ENCODE measurements at places on chromosomes 16 and 17.

GRCh38 chr17:57381498-57381897 is 125.2 kb downstream of the MSI2 start:
- DNase-seq, result no peak

DNA sequence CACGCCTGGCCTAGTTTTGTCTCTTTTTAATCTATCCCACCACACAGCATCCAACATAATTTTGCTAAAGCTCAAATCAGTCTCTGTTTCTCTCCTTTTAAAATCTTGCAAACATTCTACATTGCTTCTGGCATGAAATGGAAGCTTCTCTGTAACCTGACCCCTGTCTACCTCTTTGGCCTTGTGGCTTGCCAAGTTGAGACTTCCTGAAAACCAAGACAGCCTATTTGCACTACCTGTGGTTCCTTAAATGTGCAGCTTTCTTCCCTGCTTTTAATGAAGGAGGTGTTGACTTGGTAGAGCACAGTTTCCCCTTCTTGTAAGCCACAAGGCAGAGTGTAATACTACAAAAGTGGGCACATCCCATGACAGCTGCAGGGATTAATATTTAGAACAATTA is 6.0 kb upstream of the CCL3 start:
- no peak for DNase-seq

DNA sequence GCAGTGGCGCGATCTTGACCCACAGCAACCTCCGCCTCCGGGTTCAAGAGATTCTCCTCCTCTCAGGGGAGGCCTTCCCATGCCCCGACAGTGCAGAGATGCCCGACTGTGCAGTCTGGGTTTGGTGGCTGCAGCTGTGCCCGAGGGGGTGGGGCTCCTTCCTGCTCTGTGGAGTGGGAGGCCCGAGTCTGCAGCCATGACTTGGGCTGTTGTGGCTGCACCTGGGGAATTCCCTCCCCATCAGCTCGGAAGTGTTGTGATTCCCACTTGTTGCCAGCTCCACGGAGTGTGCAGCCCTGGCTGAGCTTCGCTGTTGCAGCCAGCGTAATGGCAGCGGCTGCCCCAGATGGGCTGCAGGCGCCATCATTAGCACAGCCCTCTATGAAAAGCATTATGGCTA is 66.4 kb upstream of the SMIM36 start:
- peak; percentile 21 for DNase-seq

GRCh38 chr17:50585891-50586290 is 25.4 kb downstream of the CACNA1G start:
- no peak for DNase-seq

DNA sequence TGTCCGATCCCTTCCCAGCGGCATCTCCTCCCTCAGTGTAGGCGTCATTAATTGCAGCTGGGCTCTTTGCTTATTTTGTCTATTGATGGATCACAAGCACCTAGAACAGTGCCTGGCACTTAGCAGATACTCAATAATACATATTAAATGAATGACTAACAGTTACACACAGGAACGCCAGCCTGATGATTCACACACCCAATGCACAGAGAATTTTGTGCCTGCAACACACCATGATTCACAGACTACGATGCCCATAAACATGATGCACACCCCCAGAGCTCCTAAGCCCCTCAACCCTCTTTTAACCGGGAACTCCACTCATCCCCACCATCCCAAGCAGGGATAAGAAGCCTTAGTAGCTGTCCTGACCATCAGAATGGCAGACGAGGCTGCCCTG is 66.6 kb upstream of the TMEM97 start:
- no peak for DNase-seq

DNA sequence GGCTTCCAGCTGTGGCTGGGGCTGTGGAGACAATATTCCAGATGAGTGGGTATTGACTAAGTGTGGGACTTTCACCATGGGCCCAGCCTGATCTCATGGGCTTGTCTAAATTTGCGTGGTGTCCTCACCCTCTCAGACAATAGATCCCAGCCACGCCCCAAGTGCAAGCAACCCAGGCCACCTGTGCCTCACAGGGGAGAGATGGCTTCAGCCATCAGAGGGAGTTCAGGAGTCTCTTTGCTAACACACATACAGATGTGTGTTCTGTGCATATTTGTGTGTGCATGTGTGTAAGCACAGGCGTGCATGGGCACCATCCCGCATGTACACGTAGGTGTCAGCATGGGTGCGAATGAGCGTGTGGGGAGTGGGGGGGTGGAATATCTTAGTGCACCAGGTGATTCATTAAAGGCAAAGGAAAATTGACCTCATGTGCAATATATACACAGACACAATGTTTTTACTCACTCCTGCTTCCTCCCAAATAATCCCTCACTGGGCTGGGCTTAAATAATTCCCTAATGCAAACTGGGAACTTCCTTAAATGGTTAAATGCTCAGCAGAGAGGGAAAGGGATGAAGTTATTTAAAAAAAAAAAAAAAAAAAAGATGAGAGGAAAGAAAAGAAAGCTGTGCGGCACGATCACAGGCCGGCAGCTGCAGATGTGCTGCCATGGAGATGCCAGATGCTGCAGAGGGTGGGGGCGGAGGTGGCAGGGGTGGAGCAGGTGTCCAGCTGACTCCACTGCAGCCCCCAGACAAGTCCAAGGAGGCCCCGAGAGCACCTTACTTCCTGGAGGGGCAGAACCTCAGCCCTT is 24.0 kb upstream of the CDC42EP4 start:
- DNase-seq, result no peak

GRCh38 chr16:72838586-72838910 is 209.4 kb downstream of the ZFHX3 start:
- DNase-seq, result no peak

- DNase-seq, result no peak
Measured at GRCh38 chr16:50068550-50068949, 2.8 kb downstream of the HEATR3 start.

- DNase-seq, result no peak
Measured at GRCh38 chr16:66223176-66223780, 143.2 kb upstream of the CDH5 start.

GRCh38 chr17:44130693-44131349 is 7.4 kb upstream of the HDAC5 start:
- DNase-seq, result no peak

DNA sequence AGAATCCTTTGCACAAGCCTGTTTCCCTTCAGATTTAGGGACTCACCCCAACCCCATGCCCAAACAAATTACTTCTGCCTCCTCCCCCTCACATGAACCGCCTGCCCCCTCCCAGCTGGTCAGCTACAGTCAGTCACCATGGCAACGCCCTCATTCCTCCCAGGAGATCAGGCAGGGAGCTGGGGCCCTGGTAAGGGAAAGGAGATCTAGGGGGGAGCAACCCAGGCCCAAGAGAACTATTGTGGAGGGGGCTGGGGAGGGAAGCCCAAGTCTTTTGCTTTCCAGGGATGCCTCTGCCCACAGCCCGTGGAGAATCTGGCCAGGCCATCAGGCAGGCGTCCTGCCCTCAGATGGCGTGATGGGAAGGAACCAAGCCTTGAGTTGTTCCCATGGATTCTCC is 2.8 kb downstream of the FAM171A2 start:
- DNase-seq, result no peak

GRCh38 chr16:28324235-28324886 is 32.0 kb downstream of the SBK1 start:
- no peak for DNase-seq

- DNase-seq, result no peak
Measured at GRCh38 chr17:17824119-17824782, 12.5 kb downstream of the SREBF1 start.

DNA sequence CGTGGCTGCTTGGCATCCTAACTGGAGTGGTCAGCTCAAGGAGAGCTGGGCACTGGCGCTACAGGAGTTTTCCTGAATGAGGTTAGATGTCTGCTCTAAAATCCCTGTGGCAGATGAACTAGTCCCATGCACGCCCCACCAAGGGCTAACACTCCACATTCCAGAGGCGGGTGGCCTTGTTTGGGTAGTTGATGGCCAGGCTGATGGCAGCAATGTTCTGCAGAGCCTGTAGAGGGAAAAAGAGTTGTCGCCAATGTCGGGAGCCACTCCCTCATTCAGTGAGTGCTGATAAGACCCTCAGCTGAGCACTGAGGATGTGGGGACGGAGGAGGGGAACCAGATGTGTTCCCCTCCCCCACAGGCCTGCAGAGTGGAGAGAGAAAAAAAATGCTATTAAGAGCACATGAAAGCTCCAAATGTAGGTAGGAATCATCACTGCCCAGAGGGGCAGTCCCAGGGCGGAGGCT is 42.5 kb upstream of the ATP2A3 start:
- no peak for DNase-seq

DNA sequence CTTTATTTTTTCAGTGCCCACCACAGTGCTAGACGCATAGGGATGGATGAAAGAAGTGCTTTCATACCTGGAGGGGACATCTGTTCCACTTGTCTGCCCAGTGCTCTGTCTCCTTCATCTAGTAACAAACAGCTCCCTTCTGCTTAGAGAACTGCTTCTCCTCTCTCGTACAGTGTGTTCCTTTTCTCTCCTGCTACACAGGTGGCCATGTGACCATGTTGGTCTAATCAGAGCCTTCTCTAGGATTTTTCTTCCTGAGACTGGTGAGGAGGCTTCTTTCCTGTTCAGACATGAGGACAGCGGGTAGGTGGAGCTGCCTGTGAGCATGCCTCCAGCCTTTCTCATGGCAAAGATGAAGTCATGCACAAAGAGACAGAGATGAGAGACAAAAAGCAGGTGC is 182.7 kb downstream of the TMEM132E start:
- no peak for DNase-seq

DNA sequence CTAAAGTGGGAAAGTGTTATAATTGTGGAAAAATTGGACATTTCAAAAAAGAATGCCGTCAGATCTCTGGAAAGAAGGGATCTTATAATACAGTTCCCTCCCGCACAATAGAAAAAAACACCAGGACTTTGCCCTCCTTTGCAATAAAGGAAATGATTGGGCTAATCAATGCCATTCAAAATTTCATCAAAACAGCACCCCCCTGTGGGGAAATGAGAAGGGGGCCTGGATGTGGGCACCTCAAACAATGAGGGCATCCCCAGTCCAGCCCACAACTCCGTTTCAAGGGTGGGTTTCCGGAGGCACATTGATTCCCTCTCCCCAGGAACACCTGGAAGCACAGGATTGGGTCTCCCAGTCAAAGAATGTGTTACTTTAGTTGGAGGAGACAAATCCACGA is 26.1 kb downstream of the CD300LG start:
- no peak for DNase-seq

- no peak for DNase-seq
Measured at GRCh38 chr16:72884573-72884972, 163.4 kb downstream of the ZFHX3 start.

DNA sequence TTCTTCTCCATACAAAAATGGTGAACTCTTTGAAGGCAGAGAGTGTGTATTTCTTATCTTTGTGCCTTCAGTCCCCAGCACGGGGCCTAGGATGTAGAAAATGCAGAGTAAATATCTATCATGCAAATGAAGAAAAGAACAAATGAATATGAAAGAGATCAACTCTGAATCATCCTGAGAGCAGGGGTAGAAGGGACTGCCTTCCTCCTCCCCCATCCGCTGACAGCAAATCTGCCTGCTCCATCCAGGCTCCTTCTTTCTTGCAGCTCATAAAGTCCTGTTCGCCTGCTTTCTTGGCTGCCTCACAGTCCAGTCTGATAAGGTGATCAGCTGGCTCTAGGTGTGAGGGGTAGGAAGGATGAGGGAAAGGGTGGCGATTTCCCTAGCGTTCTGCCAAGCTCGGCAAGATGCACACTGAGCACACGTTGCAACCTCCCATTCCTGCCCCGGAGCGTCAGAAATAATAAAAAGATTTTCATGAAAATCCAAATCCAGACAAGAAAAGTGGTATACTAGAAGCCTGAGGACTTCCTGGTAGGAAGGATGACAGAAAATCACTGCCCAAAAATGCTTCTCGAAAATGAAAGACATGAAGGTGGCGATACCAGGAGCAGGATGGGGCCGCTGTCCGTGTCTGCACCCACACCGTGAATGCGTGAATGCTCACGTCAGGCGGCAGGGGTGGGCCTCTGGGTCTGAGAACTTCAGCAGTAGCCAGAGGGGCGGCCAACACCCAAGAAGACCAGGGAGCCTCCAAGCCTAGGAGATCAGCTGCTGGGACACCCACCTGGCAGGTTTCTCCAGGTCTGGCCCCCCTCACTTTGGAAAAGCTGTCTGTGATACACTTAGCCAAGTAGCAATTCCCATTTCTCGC is 67.1 kb downstream of the VPS53 start:
- no peak for DNase-seq

- DNase-seq, result peak; percentile 48
Measured at GRCh38 chr17:79391376-79392233, 219.2 kb downstream of the RBFOX3 start.

GRCh38 chr17:19492141-19492540 is 41.5 kb upstream of the SLC47A1 start:
- no peak for DNase-seq
